ENCODE measurements at places on chromosomes 16 and 17.

DNA sequence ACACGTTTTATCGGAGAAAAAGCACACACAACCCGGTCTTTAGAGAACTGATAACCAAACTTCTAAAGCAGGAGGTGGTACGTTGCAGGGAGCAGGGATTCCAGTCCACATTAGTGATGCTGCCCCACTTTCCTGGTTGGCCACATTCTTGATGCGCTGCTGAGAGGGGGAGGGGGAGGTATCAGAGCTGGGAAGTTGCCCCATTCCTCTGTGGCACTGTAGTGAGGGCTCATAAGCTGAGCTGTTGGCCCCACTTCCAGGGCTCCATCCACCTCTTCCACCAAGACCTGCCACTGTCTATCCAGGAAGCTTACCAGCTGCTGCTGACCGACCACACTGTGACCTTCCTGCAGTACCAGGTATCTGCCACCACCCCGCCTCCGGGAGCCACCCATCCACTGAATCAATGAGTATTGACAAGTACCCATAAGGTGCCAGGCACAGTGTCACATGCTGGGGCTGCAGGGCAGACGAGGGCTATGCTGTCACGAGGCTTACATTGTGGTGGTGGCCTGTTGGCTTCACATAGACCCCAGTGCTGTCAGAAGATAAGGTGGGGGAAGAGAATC, 1.1 kb downstream of the TSEN54 start:
- DNase-seq, result no peak

GRCh38 chr17:11612956-11613355, 14.7 kb downstream of the DNAH9 start:
- no peak for DNase-seq

DNA sequence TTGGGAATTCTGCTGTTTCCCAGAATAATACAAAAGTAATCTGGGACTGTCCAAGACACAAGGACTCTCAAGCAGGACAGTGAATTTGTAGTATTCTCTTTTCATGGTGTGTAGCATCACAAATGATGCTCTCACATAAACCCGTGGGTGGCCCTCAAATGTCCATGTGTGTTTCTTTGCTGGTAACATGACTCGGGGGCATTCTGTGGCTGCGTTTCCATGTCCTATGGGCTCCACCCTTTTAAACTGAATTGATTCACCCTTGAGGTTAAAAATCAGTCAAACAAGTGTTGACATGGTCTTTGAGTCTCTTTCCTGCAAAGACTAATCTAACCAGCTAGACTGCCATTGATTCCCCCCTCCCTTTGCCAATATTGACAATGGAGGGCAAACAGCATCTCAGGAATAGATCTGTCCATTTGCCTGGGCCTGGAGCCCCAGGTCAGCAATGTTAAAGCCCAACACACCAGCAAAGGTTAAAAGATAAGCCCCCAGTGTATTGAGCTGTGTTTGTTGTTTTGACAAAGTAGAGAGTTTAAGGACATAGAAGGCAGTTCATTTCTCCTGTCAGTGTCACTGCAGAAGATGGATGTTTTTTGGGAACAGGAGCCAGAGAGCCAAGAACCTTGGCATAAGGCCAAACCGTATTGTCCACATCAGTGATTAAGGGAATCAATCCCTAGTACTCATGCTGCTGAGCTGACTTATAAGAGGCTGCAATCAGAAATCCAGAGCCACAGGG, 117.1 kb upstream of the COX10 start:
- no peak for DNase-seq

- no peak for DNase-seq
Measured at GRCh38 chr16:11980136-11980844, 3.8 kb downstream of the SNX29 start.

DNA sequence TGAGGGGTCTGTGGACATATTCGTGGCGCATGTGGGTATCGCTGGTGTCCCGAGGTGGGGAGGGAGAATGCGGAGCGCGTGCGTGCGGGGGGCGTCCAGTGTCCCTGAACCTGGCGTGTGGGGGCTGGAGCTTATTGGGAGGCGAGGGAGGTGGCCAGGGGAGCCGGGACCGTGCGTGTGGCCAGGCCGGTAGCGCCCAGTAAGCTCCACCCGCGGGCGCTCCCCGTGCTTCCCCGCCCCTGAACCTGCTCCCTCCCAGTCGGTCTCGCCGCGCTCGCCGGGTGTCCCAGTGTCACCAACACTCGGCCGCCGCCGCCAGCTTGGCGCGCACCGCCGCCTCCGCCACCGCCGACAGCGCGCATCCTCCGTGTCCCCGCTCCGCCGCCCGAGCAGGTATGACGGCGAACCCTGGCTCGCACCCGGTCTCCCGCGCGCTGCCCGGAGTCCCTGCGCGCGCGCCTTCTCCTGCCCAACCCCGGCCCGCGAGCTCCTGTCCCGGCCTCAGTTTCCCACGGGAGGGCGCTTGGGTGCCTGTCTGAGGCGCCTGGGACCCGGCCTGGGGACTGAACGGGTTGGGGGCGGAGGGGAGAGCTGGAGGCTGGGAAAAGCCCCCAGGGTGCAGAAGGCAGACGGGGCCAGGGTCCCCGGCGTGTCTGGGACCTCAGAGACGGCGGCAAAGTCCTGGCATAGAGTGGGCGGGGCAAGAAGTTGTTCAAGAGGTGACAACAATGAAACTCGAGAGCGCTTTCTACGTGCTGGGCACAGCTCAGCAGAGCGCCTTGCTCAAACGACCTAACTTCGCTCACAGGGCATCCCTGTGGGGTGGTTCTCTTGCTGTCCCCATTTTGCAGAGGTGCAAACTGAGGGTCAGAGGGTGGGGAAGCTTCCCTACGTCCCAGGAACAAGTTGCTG, at the start of gene SCNN1B:
Gene SCNN1B (plus strand): TSS at position 258 of the 912 bp plus-strand sequence. CDS start 46,298 bp downstream, outside the sequence.
- DNase-seq, result no peak

DNA sequence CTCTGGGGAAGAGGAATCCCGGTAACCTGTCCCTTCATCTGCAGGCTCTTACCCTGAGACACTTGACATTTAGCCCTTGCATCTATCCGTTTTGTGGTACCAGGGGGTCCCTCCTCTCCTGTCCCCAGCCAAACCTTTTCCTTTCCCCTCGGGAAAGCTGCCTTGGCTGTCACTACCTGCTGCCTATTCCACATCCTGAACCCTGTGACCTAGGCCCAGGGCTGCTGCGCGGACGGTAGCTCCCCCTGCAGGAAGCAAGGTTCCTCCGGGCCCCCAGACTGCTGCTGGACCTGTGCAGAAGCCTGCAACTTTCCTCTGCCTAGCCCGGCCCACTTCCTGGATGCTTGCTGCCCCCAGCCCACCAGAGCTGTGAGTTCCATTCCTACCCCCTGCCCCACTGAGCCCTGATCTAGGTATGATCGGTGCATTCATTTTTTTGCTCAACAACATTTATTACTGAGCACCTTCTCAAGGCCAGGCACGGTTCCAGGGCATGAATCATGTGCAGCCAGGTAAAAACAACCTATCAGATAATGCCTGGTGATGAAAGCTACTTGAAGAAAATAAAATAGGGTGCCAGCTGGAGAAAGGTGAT, 10.5 kb upstream of the ALDOA start:
- no peak for DNase-seq

DNA sequence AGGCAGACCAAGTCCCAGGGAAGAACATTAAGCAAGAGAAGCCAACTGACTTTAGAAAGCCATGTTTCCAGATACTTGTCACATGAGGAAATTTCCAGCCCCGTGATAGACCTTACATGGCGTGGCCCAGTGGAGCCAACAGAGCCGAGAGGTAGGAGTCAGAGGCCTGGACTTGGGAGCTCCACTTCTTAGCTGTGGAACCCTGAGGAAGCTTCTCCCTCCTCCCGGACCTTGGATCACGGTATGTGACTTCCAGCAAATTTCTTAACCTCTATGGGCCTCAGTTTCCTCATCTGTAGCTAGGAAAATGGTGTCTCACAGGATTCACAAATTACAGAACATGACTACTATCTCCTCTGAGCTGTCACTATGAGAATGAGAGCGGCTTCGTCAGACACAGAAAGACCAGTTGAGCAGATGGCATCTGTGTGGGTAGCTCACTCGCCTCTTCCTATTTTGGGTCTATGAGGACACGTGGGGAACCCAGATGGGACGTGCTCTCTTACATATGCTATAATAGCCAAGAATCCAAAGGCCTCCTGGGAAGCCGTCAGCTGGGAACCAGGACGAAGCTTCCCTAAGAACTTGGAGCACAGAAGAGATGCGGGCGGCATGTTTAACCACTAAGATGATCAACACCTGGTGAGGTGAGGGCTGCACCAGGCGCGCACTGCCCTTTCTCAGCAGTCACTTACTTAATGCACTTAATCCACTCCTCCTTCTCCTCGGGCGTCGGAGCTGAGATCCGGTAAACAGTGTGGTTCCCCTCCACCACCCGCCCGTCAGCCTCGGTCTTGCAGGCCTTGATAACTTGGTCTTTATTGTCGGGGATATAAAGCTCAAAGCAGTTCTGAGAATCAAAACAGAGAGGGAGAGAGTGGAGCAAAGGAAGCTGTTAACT, 102.3 kb downstream of the CYTH1 start:
- no peak for DNase-seq

DNA sequence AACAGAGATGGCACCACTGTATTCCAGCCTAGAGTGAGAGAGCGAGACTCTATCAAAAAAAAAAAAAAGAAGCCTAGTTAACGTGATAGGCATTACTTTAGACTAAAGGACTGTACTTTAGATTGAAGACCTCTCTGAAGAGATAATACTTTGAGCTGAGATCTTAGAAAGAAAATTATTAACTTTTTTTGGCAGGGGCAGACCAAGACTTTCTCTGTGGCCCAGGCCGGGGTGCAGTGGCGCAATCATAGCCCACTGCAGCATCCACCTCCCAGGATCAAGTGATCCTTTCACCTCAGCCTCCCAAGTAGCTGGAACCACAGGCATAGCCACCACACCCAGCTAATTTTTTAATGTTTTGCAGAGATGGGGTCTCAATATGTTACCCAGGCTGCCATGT, 75.7 kb upstream of the TNRC6A start:
- DNase-seq, result no peak

GRCh38 chr16:83473926-83474650, 333.7 kb upstream of the HSBP1 start:
- no peak for DNase-seq

GRCh38 chr17:6666077-6666521, 14.5 kb downstream of the C17orf100 start:
- no peak for DNase-seq

DNA sequence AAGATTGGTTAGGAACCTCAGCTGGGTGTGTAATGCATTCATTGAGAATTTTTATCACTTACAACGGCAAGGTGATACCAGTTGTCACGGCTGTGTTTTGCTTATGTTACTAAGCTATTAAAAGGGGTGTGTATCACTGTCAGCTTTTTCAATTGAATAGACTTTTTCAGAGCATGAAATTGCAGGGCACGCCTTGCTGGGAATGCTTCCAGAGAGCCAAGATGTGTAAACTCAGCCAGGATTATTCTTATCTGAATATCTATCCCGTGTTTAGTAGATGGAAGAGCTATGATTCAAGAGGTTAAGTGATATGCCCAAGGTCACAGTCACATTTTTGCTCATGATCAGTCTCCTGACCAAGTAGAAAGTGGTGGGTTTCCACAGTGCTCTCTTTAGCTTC, 6.6 kb upstream of the TEKT3 start:
- no peak for DNase-seq

- no peak for DNase-seq
Measured at GRCh38 chr17:43431714-43432523, 33.1 kb downstream of the ARL4D start.

DNA sequence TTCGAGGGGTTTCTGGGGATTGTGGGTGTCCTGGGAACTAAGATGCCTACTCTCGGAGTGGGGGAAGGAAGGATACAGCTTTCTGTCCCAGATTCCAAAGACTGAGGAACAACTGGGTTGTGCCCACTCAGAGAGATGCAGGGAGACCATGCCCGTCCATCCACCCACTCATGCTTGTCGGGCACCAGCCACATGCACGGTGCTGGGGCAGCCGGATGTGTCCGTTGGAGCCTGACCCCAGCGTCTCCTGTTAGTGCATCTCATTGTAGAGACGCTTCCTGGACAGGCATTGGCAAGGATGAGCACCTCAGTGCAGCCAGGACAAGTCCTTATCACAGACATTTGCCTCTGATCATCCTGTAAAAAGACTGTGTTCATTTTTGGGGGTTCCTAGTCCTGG, 58.1 kb downstream of the METRNL start:
- DNase-seq, result no peak

GRCh38 chr16:27564224-27564623, 14.3 kb downstream of the KATNIP start:
- DNase-seq, result no peak

DNA sequence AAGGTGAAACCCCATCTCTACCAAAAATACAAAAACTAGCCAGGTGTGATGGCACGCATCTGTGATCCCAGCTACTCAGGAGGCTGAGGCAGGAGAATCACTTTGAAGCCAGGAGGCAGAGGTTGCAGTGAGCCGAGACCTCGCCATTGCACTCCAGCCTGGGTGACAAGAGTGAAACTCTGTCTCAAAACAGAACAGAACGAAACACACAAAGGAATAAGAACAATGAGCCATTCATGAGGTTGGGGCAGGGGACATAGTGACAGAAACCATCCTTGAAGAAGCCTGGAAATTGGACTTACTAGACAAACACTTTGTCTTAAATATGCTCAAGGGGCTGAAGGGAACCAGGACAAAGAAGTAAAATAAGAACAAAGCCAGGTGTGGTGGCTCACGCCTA, 39.4 kb downstream of the WDR45B start:
- no peak for DNase-seq

DNA sequence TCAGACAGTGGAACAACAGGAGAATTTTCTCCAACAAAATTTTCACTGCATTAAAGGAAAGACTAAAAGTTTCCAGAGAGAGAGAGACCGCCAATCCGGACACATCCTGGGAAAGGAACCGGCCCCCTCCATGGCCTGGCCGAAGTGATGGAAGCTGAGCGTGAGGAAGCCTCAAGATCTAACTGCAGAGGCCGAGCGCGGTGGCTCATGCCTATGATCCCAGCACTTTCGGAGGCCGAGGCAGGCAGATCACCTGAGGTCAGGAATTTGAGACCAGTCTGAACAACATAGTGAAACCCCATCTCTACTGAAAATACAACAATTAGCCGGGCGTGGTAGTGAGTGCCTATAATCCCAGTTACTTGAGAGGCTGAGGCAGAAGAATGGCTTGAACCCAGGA, 3.9 kb downstream of the CTRB2 start:
- DNase-seq, result no peak

DNA sequence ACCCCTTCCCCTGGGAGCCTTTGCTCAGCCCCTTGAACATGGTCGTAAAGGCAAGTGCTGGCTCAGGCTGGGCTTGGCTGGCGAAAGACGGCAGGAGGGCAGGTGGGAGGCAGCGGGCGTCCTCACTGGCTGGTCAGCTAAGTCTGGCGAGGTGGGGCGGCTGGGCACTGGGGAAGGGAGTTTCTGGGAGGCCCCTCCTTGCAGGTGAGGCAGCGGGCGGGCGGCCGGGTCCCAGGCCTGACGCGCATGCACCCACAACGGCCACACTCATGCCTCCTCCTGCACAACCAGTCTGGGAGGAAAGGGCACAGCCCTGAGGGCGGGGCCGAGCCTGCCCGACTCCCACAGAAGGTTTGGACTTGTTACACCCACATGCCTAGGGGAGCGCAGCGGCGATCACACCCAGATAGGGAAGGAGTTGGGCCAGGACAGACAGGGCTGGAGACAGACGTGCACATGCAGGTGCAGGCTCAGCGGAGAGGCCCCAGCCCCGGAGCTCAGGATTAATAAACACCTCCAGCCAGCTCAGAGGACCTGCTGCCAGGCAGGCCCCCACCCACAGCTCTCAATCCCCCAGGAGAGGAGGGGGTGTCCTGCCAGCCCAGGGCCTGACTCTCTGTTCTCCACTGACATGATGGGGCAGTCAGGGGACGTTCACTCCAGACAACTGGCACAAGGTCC, at the start of gene EVPL:
Gene EVPL (minus strand): TSS at position 148 of the 681 bp plus-strand sequence. CDS start 108 bp downstream, at position 40.
- DNase-seq, result no peak

Data from NCI-H187 (cell line).